Activated CD8-positive, alpha-beta T cell treated with anti-CD3 and anti-CD28 coated beads, Interleukin-2, amount 10 ng/mL, durations not matched to agents 7 days and 5 days (primary cell): ENCODE measurements at places on chromosomes 7 and 10. TPM values are rescaled to one million over a fixed set of nuclear protein-coding genes. Genes with fewer than 3 reads are reported as not detected.

The LAMB4 gene
- not detected for total RNA-seq

The FZD8 gene
- 0.23 TPM for total RNA-seq

DNA sequence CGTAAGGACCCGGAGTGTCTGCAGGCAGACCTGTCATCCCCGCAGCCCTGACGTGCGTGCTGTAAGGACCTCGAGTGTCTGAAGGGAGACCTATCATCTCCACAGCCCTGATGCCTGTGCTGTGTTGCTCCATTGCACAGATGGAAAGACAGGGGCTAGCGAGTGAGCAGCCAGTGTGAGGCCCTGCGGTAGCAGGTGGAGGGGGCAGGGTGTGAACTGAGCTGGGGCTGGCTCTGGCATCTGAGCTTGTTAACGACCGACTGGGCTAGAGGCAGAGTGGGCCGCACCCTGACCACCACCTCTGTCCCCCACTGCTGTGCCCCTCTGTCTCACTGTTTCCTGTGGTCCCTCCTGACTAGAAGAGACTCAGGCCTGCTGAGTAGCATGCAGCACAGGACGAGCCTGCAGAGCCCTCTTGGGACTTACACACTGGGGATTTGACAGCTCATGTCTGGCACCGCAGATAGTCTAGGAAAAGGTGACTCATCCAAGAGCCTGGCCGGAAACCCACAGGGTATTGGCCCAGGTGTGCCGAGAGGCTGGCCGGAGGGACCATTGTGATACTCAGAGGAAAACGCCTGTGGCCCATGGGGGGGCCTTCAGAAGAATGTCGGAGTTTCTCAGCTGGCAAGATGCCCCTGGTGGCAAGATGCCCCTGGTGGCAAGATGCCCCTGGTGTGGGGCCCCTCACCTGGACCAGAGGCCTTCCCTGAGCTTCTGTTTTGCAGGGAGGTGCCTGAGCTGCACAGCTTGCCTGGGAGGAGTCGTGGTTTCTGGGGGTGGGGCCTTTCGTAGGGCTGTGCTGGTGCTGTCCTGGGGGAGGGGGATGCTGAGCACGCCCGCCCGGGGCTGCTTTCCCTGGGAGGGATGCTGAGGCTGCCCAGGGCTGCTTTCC lies 34.3 kb downstream of the INPP5A start:
- peak; percentile 82 for DNase-seq
- H3K27ac ChIP-seq, result peak overlapping the region; percentile 79
- peaks cover 8% of the 10 kb centered on the region for H3K4me1 ChIP-seq
- peak overlapping the region; percentile 34 for H3K4me3 ChIP-seq
- H3K27me3 ChIP-seq, result peaks cover 2% of the 10 kb centered on the region

DNA sequence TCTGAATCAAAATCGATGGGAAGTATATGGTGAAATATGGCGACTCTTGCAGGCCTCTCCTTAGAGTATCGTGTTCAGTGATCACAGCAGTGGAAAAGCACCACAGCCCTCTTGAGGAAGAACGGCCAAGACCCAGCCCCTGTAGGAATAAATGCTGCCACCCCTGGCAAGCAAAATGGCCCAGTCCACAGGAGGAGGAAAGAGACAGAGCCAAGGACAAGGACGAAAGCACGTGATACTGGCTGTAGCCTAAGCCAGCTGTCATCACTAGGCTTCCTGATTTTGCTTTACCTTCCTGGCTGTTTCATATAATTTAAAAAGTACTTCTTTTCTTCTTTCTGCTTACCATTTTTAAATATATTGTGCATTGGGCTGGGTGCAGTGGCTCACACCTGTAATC lies 395.0 kb upstream of the SHH start:
- no peak for DNase-seq
- no peaks in the 10 kb centered on the region for H3K36me3 ChIP-seq
- no peak overlapping the region for H3K4me3 ChIP-seq
- no peaks in the 10 kb centered on the region for H3K27me3 ChIP-seq
- H3K4me1 ChIP-seq, result no peaks in the 10 kb centered on the region
- H3K27ac ChIP-seq, result no peak overlapping the region

GRCh38 chr7:43758822-43759683 lies 573 bp downstream of the BLVRA start:
- DNase-seq, result peak; percentile 60
- peaks cover 4% of the 10 kb centered on the region for H3K27me3 ChIP-seq
- H3K27ac ChIP-seq, result peak overlapping the region; percentile 78
- peaks cover 41% of the 10 kb centered on the region for H3K4me1 ChIP-seq

The TFPI2 gene
- total RNA-seq, result not detected

DNA sequence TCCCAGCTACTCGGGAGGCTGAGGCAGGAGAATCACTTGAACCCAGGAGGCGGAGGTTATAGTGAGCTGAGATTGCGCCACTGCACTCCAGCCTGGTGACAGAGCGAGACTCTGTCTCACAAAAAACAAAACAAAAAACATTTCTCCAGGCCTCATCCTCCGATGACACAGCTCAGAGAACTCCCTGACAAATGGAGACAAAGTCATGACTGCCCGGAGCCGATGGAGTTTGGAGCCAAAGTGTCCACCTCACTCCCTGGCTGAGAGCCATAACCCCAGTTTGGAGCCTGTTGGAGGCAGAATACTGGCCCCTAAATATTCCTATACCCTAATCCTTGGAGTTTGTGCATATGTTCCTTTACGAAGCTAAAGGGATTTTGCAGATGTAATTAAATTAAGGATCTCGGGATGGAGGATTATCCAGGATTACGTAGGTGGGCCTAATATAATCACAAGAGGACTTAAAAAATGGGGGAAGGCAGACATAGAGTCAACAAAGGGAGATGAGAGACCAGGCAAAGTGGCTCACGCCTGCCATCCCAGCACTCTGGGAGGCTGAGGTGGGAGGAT lies 22.7 kb downstream of the SSC4D start:
- H3K4me1 ChIP-seq, result peaks cover 3% of the 10 kb centered on the region
- no peak overlapping the region for H3K4me3 ChIP-seq
- no peak overlapping the region for H3K27ac ChIP-seq
- DNase-seq, result no peak
- H3K27me3 ChIP-seq, result no peaks in the 10 kb centered on the region

DNA sequence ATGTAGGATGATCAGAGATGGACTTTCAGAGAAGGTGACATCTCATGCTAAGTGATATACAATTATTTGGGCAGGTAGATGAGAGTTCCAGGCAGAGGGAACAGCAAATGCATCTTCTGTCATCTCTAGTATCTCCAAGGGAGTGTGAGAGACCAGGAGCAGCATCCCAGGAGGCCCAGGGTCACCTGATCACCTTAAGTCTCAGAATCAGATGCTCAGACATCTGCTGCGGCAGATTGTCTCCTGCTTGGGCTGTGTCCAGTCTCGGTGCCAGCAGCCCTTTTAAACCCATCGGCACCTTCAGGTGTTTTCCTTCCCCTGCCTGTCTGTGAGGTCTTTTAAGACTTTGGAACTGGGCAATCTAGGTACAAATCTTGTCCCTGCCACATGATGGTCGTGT lies 690.6 kb downstream of the LRMDA start:
- H3K27ac ChIP-seq, result no peak overlapping the region
- no peaks in the 10 kb centered on the region for H3K27me3 ChIP-seq
- DNase-seq, result no peak
- no peak overlapping the region for H3K4me3 ChIP-seq

The FOXI2 gene
- not detected for total RNA-seq

DNA sequence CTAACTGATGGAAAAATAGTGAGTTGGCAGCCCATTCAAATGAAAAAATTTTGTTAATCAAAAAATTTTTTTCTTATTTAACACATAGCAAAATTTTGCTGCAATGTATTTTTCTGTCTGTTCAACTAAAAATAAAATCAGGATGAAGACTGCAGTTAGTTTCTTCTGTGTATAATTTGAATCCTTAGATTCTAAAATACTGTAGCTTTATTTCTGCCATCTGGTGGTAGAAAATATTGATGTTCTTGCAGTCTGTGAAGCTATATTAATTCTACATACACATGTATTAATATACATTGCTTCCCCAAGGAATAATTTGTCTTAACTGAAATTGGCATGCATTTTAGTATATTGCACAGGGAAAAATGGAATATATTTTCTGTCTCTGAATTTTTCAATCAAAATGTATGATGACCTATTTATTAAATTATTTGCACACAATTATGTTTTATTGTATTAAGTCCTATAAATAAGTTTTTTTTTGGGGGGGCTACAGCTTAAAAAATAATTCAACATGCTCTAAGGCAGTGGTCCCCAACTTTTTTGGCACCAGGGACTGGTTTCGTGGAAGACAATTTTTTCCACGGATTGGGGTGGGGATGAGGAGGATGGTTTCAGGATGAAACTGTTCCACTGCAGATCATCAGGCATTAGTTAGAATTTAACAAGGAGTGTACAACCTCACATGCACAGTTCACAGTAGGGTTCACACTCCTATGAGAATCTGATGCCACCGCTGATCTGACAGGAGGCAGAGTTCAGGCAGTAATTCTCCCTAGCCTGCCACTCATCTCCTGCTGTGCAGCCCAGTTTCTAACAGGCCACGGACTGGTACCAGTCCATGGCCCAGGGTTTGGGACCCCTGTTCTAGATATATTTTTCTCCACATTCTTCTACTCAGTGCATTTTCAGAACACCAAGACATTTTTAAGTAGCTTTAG lies 119.4 kb downstream of the GNAT3 start:
- no peaks in the 10 kb centered on the region for H3K36me3 ChIP-seq
- no peak for DNase-seq
- no peak overlapping the region for H3K27ac ChIP-seq
- no peak overlapping the region for H3K4me3 ChIP-seq
- no peaks in the 10 kb centered on the region for H3K4me1 ChIP-seq
